Pancreas (tissue), 10 donors: ENCODE measurements at places on chromosomes 11 and 22. TPM values are rescaled to one million over a fixed set of nuclear protein-coding genes. Genes with fewer than 3 reads are reported as not detected.

The F2 gene
- not detected for total RNA-seq

The OR6A2 gene
- total RNA-seq, result 0.19 TPM

The UPK2 gene
- not detected for total RNA-seq

The ALG9 gene
- 20.2 TPM for total RNA-seq

GRCh38 chr11:77130763-77131513, 2.9 kb downstream of the MYO7A start:
- DNase-seq, result peak; percentile 68

- DNase-seq, result no peak
These were observed 1233.8 kb upstream of the CNTN5 start for GRCh38 chr11:97786961-97787360.

GRCh38 chr22:39960791-39961746, 872 bp downstream of the TMA7B start:
- DNase-seq, result no peak

- DNase-seq, result no peak
These were observed 15.8 kb downstream of the RAB36 start for GRCh38 chr22:23161029-23161428.

- DNase-seq, result no peak
These were observed 11.7 kb upstream of the SORL1-AS1 start for GRCh38 chr11:121464352-121464946.

GRCh38 chr11:35114906-35115687, 23.9 kb upstream of the CD44 start:
- no peak for DNase-seq

GRCh38 chr11:65506290-65506771, 7.5 kb downstream of the MALAT1 start:
- DNase-seq, result no peak

DNA sequence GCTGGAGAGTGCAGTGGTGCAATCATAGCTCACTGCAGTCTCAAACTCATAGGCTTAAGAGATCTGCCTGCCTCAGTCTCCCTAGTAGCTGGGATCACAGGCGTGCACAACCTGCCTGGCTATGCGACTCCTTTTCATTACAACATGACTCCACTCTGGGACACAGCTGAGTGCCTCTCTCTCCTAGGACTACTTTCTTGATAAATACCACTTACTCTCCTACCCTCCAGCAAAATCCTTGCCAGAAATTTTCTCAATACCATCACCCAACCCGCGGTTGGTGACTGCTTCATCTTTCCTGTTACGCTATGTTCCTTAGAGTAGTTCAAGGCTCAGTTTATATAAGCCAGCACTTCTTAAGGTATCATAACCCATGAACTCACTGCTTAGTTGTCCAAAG, 26.9 kb downstream of the ARFGAP3 start:
- no peak for DNase-seq
